ENCODE measurements at places on chromosomes 16 and 17.
A peak's percentile ranks its signal among the peaks of the same experiment; 100 is the strongest.

GRCh38 chr16:66511602-66512271 is 38.2 kb downstream of the TK2 start:
- peak; percentile 57 for DNase-seq

GRCh38 chr17:17084941-17085340 is 42.7 kb downstream of the MPRIP start:
- no peak for DNase-seq

DNA sequence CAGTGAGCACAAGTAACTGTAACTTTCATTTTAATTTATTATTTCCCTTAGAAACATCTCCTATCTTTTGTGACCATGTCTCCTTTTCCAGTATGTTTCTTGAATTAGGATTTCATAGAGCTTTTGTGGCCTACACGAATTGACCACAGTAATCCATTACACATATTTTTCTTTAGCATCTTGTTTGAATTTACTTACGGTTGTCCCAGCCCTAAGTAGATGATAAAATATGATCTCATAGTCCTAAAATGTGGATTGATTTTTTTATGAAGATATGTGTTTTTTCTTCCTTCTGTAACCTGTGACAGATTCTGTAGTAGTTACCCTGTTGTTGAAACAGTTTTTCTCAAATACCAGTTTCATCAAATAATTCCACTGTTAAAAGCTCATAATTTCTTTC is 61.5 kb downstream of the NF1 start:
- no peak for DNase-seq

- DNase-seq: no peak
These were observed 32.2 kb downstream of the SNN start for GRCh38 chr16:11700264-11701029.

DNA sequence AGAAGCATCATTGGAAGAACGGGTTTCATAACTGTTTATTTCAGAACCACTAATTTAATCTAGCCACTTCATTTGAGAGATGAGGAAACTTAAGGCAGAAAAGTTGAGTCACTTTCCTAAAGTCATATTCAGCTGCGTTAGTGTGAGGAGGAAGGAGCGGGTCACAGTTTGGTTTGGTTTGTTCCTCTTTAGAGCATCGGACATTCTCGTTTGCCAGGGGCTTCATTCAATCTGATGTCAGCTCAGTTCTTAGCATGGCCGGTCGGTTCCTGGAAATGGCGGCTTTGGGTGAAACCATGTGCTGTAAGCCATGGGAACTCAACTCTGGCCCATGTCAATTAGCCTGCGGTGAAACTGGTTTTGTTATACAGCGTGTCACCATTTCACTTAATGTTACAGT is 186.5 kb downstream of the LGALS9B start:
- no peak for DNase-seq

- no peak for DNase-seq
These were observed 571 bp downstream of the CAVIN1 start for GRCh38 chr17:42422412-42422957.

DNA sequence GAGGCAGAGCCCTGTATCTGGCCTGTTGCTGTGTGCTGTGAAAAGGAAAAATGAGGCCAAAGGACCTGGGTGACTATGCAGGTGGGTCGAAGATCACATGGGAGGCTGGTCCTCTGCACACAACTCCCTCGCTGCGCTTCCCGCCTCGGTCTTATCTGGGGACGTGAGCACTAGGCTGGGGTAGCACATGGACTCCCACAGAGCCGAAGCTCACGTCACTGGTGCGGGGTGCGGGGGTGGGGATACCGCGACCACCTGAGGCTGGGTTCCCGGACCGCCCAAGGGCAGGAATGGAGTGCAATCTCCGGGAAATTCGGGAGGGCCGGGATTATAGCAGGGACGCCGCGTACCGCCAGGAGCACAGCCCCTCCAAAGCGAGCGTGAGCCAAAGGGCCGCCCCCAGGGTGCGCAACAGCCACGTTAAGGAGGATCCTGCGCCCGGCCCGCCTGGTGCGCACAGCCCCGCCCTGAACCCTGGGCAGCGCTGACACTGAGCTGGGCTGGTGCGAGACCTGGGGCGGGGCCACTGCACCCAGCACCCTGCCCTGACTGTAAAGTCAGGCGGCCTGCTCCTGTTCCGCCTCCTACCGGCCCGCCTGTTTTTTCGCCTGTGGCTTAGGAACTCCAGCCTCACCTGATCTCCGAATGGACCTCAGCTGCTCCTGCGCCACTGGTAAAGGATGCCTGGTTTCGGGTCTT is 4.8 kb downstream of the MT1A start:
- DNase-seq: no peak

GRCh38 chr17:52027081-52027480 is 131.4 kb downstream of the CA10 start:
- peak; percentile 12 for DNase-seq

GRCh38 chr16:29898135-29898803 is 1.1 kb downstream of the SEZ6L2 start:
- no peak for DNase-seq

GRCh38 chr16:53515259-53515658 is 12.2 kb upstream of the AKTIP start:
- no peak for DNase-seq

DNA sequence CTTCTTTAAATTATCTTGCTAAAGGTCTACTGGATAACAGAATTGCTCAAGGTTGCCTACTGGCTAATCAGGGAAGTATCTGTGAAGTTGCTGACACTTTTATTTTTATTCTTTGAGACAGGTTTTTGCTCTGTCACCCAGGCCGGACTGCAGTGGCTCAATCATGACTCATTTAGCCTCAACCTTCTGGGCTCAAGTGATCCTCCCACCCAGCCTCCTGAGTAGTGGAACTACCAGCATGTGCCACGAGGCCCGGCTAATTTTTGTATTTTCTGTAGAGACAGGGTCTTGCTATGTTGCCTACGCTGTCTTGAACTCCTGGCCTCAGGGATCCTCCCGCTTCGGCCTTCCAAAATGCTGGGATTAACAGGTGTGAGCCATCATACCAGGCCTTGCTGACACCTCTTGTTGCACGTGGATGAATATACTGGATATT is 43.1 kb downstream of the GLG1 start:
- no peak for DNase-seq

GRCh38 chr17:29733166-29733565 is 110.5 kb upstream of the CORO6 start:
- DNase-seq: no peak
